ENCODE measurements at places on chromosomes 16 and 17.
A peak's percentile ranks its signal among the peaks of the same experiment; 100 is the strongest.

DNA sequence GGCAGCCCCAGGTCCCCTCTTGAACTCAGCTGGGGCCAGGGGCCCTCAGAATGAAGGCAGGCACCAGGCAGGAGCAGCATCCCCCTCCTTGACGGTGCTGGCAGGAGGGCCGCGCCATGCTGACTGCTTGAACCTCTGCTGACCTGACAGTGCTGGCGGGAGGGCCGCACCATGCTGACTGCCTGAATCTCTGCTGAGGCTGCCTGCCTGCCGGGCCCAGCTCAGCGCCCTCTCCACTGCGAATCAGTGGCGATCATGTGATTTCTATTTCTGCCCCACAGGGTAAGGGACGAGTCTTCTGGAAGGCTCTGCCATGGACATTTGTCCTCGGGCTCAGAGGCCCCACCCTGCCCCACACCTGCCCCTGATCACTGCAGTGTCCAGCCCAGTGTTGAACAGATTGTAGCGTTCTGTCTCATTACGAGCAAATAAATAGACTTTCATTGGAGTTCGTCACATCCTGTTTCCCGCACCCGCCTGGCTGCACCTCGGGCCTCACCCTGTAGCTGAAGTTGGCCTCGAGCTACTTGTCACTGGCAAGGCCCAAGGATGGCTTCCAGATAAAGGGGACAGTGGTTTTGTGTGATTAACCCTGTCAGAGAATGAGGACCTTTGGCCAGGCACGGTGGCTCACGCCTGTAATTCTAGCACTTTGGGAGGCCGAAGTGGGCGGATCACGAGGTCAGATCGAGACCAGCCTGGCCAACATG lies 8.6 kb downstream of the C16orf90 start:
- no peak for DNase-seq

GRCh38 chr16:4572715-4573114 lies 16.6 kb downstream of the C16orf96 start:
- no peak for DNase-seq

GRCh38 chr16:10871157-10871991 lies 5.6 kb upstream of the CIITA start:
- peak; percentile 36 for DNase-seq

DNA sequence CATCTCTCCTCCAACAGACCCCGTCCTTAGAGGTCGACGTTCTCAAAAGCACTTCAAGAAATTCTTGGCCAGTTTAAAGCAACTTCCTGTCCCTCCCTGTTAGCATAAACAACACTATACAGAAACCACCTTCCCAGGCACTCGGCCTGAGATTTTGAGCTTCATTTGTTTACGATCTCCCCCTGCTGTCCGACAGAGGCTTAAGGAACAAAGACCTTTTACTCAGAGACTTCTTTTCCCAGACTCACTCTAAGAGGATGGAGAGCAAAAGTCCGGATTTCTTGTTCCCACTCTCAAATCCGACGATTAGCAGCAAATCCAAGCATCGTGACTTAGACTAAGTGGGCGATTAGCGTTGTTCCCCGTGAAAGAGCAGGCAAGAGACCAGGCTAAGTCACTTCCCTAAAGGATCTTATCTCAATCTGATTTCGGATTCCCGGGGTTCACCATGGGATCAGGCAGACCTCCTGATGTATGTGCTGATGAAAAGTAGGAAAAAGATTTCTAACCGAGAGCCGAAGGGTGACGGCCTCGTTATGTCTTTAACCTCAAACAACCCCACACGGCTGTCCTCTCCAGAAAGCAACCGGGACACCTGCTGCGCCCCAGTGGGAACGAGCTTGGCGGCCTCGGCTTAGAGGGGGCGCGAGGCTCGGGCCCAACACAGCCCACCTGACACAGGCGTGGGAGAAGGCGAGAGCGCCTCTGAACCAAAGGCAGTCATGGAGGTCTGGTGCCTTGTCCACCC lies 598 bp downstream of the INPP5K start:
- peak; percentile 40 for DNase-seq

- DNase-seq, result no peak
Measured at GRCh38 chr17:70288540-70289290, 119.4 kb downstream of the KCNJ2 start.

- no peak for DNase-seq
Measured at GRCh38 chr16:15792563-15792971, 64.3 kb downstream of the MYH11 start.

- DNase-seq, result no peak
Measured at GRCh38 chr17:2061441-2061958, 6.6 kb downstream of the HIC1 start.

GRCh38 chr16:14088155-14088753 lies 17.1 kb downstream of the MRTFB start:
- DNase-seq, result no peak

DNA sequence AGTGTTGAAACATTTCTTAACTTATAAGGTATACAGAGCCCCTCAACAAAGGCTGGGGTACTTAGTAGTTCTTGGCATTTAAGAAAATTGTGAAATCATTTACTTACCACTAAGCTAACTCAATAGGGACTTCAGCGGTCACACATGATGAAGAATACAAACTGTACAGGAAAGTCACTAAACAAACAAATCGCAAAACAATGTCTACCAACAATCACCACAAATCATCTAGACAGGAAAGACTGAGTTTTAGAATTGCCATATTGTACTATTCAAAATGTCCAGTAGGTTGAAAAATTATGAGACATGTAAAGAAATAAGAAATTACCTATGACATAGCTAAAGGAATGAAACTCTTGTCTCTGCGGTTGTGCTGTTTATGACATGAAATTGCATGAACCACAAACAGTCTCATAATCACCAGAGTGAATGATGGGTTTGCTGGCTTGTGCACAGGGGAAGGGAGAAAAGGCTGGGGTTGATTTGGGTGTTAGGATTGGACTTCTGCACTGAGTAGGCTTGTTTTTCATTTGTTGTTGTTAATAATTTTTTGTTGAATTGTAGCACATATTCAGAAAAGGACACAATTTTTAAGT lies 441.1 kb upstream of the MON1B start:
- DNase-seq, result no peak

GRCh38 chr17:49518346-49519078 lies 23.4 kb downstream of the NGFR start:
- DNase-seq, result no peak

GRCh38 chr17:58513267-58513964 lies 1.0 kb downstream of the MTMR4 start:
- no peak for DNase-seq
